NCI-H187 treated with DMSO at 0.1 percent for 48 hours (cell line): ENCODE measurements at places on chromosomes 13 and 19.

DNA sequence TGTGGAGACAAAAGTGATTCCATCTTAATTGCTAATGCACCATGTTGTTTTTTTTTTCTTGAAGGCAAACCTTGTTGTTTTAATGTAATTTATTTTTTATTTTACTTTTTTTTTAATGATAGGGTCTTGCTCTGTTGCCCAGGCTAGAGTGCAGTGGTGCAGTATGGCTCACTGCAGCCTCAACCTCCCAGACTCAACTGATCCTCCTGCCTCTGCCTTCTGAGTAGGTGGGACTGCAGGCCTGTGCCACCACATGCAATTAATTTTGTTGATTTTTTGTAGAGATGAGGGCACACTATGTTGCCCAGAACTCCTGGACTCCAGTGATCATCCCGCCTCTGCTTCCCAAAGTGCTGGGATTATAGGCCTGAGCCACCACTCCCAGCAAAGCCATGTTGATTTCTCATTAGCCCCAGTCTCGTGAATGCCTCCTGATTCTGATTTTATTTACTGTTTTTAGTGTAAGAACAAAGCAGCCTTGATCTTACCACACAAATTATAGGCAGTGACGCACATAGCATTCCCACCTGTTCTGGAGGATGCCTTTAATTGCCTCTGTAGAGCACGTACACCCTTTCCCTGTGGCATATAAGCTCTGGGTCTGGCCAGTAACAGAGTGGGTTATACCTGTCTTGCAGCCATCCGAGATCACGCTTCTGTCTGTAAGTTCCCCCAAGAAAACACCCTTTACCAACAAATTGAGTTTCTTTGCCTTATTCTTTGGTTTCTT lies 150.4 kb downstream of the GGACT start:
- DNase-seq: no peak

GRCh38 chr13:102877303-102877702 lies 31.5 kb downstream of the ERCC5 start:
- DNase-seq: no peak

- DNase-seq: no peak
Measured at GRCh38 chr19:33660410-33661124, 38.8 kb downstream of the CHST8 start.

- no peak for DNase-seq
Measured at GRCh38 chr19:42362891-42363440, 27.1 kb downstream of the CNFN start.

GRCh38 chr19:28404472-28404871 lies 808.5 kb downstream of the UQCRFS1 start:
- no peak for DNase-seq

- DNase-seq: no peak
Measured at GRCh38 chr13:112704308-112705145, 14.7 kb downstream of the ATP11A start.

GRCh38 chr19:36113894-36114720 lies 568 bp downstream of the POLR2I start:
- DNase-seq: no peak

DNA sequence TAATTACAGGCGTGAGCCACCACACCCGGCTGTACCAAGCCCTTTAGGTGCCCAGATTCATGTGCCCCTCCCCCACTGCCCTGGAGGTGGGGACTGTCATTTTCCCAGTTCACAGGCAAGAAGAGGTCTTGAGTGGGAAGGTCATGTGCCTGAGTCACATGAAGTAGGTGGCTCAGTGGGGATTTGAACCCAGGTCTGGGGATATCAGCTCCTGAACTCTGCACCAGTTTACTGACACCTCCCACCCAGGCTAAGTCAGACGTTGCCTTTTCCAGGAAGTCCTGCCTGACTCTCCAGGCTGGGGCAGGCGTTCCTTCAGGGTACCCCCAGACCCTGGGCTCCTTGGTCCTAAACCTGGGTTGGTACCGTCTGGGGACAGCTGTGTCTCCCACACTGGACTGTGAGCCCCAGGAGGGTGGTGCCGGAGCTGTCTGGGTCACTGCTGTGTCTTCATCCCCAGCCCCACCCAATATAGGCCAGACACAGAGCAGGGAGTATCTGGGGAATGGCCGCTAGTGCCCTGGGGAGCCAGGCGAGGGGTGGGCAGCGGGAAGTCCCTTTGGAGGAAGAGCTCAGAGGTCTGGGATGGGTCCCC lies 8.6 kb downstream of the VASP start:
- no peak for DNase-seq

- no peak for DNase-seq
Measured at GRCh38 chr19:41866284-41866683, 6.2 kb downstream of the RPS19 start.

DNA sequence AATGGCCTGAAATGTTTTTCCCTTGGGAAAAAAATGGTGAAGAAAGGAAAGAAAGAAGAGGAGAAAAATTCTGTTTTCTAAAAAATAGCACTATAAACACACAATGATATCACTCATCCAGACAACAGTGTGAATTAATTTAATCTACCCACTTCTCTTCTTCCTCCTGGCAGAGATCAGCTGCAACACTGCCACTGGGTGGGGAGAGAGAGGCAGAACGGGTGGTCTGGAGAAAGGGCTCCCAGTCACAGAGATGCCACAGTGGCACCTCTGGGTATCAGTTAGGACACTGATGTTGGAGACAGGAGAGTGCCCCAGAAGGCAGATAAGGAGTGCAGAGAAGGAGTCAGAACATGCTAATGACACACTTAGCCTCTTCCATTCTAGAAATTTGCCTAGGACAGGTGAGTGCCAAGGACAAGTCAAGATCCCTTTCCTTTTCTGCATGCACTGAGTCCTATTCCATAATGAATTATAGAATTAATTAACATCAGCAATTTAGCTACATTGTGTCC lies 168.6 kb downstream of the SUCLA2 start:
- no peak for DNase-seq

GRCh38 chr13:21078501-21078900 lies 17.1 kb upstream of the LATS2 start:
- DNase-seq: no peak

DNA sequence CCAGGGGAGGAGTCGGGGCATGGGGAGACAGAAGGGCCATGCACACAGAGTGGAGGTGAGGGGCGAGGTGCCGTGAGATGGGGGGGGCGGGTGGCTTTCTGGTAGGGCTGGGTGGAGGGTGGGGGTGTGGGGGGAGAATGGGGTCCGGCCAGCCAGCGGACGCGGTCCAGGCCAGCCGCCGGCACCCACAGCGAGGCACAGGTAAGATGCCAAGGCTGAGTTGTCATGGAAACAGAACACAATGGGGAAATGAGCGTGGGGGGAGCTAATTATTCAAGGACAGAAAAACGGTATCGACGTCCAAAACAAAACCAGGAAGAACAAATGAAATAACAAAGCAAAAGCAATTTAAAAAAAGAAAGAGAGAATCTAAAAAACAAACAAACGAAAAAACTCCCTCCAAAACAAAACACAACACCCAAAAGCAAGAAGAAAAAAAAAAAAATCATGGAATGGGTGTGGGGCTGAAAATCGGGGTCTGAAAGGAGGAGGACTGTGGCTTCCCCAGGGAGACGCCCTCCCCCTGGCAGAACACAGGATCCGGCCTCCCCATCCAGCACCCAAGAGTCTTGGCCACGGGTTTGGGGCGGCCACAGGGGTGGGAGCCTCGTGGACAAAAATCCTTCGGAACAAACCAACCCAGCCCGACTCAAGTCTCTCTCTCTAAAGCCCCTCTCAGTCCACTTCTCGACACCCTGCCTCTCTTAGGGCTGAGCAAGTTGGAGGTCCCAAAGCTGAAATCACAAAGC lies 92.5 kb downstream of the PTPRS start:
- DNase-seq: no peak

- no peak for DNase-seq
Measured at GRCh38 chr19:45448887-45449299, 18.9 kb upstream of the FOSB start.

DNA sequence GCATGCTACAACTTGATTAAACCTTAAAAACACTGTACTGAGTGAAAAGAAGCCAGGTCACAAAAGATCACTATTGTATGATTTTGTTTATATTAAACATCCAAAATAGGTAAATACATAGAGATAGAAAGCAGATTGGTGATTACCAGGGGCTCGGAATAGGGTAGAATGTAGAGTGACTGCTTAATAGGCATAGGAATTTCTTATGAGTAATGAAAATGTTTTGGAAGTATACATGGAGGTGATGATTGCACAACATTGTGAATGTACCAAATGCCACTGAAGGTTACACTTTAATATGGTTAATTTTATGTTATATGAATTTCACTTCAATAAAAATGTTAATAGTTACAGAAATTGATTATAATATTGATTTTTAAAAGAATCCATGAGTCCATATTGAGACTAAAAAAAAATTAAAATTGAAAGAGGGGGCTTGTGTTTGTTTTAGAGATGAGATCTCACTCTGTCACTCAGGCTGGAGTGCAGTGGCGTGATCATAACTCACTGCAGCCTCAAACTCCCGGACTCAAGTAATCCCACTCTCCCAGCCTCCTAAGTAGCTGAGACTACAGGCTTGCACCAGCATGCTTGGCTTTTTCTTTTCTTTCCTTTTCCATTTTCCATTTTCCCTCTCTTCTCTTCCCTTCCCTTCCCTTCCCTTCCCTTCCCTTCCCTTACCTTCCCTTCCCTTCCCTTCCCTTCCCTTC lies 85.1 kb downstream of the FNDC3A start:
- DNase-seq: no peak

- DNase-seq: no peak
Measured at GRCh38 chr13:54599413-54599812, 1570.8 kb downstream of the OLFM4 start.

DNA sequence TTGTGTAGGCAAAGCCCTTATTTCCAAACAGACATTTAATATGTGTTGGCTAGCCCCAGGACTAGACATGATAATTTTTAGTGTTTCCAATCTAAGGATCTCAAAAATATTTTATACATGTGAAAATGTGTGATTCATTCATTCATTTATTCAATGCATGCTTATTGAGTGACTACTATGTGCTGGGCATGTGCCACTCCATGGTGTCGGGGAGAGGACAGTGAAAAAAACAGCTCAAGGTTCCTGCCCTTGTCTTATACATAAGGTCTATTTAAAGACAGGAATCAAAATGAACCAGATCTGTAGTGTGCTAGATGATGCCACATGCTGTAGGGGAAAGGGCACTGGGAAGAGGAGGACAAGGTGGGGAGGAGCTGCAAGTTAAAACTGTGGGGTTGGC lies 36.5 kb downstream of the GJA3 start:
- no peak for DNase-seq

GRCh38 chr13:40485611-40486517 lies 180.6 kb downstream of the FOXO1 start:
- no peak for DNase-seq

GRCh38 chr19:15378534-15379082 lies 979 bp downstream of the AKAP8 start:
- no peak for DNase-seq
